Kidney (tissue), 22 donors: ENCODE measurements at places on chromosomes 12 and 14. TPM values are rescaled to one million over a fixed set of nuclear protein-coding genes. Genes with fewer than 3 reads are reported as not detected.

BATF gene
- 3.7 TPM for total RNA-seq

SLC39A2 gene
- total RNA-seq, result not detected

PCNX4 gene
- 44.9 TPM for total RNA-seq

IAPP gene
- not detected for total RNA-seq

IL31 gene
- total RNA-seq, result not detected

SIRT4 gene
- total RNA-seq, result 1.5 TPM

CAPZA3 gene
- total RNA-seq, result not detected

CLEC1B gene
- total RNA-seq, result not detected

KRT71 gene
- not detected for total RNA-seq

TMEM229B gene
- total RNA-seq, result 7.8 TPM

SGPP1 gene
- total RNA-seq, result 20.9 TPM

TRIM9 gene
- 2.0 TPM for total RNA-seq

ADAM21 gene
- total RNA-seq, result 0.13 TPM

GPRC5A gene
- total RNA-seq, result 60.6 TPM

MEG3 gene
- total RNA-seq, result 24.0 TPM

PLEKHH1 gene
- 26.2 TPM for total RNA-seq

SH2B3 gene
- total RNA-seq, result 35.0 TPM

CD4 gene
- total RNA-seq, result 38.1 TPM

KRT3 gene
- not detected for total RNA-seq

VRK1 gene
- 15.8 TPM for total RNA-seq

POLE2 gene
- total RNA-seq, result 2.6 TPM

AKAP3 gene
- total RNA-seq, result 2.7 TPM

CD69 gene
- total RNA-seq, result 25.0 TPM

KRT2 gene
- total RNA-seq, result not detected

PTHLH gene
- total RNA-seq, result 0.72 TPM

SPIC gene
- total RNA-seq, result 0.44 TPM

AQP6 gene
- 12.0 TPM for total RNA-seq

B3GNT4 gene
- 0.35 TPM for total RNA-seq

MIP gene
- not detected for total RNA-seq

MYG1 gene
- total RNA-seq, result 49.0 TPM

NTS gene
- total RNA-seq, result 0.82 TPM

IL23A gene
- total RNA-seq, result 0.88 TPM

AP4S1 gene
- total RNA-seq, result 12.0 TPM
